ENCODE measurements at places on chromosomes 1 and 21.

DNA sequence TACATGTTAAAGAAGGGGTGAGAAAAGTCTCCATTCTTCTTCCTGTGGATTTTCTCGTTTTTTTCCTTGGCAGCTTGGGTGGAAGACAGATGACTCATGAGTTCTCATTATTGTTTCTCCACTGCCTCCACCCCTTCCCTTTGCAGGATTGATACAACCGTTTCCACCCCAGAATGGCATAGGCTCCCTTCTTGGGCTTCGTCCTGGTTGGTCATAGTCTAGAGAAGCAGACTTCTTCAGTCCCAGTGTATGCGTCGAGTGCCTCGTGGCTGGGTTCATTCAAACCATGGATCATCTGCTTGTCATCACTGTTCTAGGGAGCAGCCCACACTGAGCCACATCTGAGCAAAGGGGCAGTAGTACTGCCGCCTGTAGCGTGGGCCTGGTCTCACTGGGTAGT is 13.7 kb downstream of the PTGFRN start:
- no peak for DNase-seq

GRCh38 chr1:230892018-230892491 is 23.7 kb upstream of the C1orf198 start:
- no peak for DNase-seq

DNA sequence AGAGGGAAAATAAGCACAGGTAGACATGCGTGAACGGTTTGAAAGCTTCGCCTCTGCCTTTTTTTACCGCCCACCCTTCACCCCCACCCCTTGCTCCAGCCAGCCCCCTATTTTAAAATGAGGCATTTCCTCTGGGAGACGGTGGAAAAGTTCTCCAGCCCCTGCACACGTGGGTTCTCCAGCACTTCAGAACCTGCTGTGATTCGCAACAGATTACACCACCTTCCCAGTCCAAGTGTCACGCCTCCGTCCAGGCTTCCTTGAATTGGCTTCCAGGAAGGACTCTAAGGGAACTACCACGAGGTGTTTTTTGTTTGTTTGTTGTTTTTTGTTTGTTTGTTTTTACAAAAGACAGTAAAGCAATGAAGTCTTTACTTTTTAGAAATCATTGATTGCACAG is 2.6 kb downstream of the LRRC7 start:
- no peak for DNase-seq

- no peak for DNase-seq
These were observed 10.5 kb upstream of the SDE2 start for GRCh38 chr1:226009650-226010044.

DNA sequence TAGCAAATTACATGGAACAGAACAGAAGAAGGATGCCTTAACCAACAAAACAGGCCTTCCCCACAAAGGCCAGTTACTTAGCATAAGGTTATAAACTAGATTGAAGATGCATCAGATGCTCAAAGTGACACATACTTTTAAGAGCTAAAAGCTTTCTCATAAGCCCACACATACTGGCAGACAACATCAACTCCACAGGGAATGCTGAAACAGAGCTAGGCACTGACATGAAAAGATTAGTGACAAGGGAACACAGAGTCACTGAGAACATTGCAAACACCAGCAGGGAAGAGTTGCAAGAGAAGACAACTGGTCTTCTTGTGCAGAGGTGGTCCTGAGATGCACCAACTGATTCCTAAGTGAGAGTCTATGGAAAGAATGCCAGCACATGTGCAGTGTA is 6.9 kb downstream of the TTC13 start:
- DNase-seq, result no peak

Data from CMK (cell line).